ENCODE measurements at places on chromosomes 3 and 15.

DNA sequence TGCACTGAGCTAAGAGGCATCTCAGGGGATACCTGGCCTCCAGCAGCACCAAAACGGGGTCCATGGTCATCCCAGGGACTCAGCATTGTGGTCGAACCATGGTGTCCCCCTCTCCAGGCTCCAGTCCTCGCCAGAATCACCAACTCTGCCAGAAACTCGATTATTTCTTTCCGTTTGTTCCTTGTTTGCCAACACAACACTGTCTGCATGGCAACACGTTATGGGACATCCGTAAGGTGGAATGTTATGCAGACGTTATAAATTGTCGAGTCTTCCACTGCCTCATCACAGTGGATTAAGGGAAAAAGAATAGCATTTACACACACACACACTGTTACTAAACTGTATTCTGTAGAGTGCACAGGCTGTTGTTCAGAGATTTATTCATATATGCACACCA is 52.5 kb upstream of the RPL32 start:
- DNase-seq, result no peak

DNA sequence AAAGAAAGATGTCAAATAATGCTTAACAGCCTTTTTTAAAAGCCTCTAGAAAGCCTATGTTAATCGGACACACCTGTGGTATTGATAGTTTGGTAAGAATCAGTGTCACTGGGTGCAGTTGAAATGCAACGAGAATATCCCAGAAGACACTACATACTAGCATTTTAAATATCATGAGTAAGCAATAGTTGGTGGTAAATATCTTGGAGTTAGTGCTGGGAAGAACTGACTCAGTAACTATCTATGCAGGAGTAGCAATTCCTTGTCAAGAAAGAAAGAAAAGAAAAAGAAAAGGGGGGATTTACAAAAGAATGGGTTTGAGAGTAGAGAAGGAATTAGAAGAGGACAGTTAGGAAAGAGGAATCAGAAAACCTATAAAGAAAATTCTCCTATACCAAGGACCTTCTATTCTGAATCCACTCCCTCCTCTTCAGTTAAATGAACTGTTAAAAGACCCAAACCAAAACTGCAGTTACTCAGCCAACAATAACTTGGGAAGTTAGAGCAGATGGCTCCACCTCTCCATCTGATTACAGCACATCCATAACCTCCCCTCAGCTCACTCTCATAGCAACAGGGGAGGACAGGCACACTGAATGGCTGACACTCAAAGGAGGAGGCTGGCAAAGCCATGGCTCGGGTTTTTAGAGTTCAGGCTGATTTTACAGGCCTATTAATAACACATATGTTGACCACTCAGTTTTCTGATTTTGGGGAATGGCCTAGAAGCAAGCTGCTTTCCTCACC is 207.6 kb upstream of the MDFIC2 start:
- no peak for DNase-seq

GRCh38 chr3:188942191-188942590 is 229.6 kb upstream of the TPRG1 start:
- DNase-seq, result no peak

DNA sequence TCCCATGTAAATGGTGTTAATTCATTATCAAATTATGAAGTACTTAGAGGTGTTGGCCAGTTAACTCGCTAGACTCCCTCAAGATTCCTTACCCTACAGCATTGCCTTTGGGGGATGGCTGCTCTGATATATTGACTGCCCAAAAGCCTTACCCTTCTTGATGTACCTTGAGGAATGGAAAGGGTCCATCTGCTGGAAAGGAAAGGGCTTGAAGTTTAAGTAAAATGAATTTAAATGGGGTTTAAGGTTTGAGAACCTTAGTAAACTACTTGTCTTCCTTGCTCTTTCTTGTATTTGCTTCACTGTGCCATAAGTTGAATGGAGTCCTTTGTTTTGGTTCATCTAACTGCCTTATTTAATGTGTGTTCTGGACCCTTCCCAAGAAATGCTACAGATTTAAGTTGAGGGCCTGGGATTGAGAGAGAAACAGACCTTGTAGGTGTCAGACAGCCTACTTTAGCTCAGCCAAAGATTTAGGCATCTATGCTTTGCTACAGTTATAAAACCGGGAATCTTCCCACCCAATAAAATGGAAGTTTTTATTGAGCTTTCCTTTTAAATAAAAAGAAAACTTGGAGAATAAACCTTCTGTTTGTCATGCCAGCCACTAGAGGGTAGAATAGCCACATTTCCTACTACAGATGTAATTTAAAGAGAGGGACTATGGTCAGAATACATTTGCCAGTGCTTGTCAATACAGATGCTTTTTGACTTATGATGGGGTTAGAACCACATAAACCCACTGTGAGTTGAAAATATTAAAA is 25.3 kb downstream of the CMSS1 start:
- peak; percentile 41 for DNase-seq

DNA sequence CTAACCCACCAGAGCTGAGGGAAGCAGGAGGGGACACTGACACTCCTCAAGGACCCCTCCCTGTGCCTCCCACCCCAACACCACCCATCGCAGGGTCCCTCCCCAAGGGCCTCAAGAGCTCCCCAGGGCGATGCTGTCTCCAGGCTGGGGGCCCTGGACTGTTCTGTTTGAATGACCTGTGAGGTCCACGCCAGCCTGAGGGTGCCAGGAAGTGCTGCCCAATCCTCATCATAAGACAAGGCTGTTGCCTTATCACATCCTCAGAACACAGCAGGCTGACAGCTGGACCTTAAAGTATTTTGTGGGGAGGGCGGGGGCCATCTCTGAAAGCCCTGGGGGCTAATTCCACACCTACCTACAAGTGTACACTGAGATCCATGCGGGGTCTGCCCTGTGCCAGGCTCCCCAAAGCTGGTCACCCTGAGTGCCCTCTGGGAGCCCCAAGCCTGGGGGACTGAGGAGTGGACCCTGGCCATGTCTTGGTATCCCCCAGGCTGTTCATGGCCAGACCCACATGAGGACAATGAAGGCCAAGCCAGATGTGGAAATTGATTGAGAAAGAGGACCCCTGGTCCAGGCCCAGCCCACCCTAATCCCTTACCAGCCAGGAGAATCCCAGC is 23.8 kb upstream of the GOLGA6C start:
- DNase-seq, result no peak

DNA sequence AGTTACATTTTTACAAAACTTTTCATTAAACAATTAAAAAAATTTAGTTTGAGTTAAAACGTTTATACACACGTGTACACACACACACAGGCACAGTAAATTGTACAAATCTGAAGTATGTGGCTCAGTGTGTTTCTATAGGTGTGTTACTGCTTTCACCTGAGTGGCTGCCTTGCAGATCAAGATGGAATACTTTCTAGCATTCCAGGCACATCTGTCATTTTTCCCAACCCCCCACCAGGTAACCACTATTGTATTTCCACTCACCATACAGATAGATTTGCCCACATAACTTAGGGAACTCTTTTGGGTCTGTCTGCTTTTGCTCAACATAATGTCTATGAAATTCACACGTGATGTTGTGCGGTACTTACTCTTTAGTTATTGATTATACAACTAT is 141.1 kb downstream of the PTPRG start:
- no peak for DNase-seq

- DNase-seq, result no peak
Measured at GRCh38 chr3:63199606-63200005, 78.5 kb upstream of the SYNPR start.

- DNase-seq, result no peak
Measured at GRCh38 chr15:64361259-64361658, 5.3 kb upstream of the CSNK1G1 start.

DNA sequence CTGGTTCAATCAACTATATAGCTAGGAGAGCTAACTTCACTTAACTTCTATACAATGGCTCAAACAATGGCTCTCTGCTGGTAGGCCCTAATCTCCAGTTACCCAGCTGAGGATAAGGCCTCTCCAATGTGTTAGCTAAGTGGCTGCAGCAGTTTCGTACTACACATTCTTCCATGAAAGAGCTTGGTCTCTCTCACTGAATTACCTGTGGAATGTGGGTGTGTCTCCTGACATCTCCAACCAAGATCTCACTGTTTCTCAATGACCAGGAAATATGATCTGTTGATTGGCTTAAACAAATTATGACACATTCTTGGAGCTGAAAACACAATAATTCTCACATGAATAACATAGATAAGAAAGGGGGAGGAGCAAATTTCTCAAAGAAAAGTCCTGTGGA is 169.8 kb upstream of the ROBO1 start:
- DNase-seq, result no peak

DNA sequence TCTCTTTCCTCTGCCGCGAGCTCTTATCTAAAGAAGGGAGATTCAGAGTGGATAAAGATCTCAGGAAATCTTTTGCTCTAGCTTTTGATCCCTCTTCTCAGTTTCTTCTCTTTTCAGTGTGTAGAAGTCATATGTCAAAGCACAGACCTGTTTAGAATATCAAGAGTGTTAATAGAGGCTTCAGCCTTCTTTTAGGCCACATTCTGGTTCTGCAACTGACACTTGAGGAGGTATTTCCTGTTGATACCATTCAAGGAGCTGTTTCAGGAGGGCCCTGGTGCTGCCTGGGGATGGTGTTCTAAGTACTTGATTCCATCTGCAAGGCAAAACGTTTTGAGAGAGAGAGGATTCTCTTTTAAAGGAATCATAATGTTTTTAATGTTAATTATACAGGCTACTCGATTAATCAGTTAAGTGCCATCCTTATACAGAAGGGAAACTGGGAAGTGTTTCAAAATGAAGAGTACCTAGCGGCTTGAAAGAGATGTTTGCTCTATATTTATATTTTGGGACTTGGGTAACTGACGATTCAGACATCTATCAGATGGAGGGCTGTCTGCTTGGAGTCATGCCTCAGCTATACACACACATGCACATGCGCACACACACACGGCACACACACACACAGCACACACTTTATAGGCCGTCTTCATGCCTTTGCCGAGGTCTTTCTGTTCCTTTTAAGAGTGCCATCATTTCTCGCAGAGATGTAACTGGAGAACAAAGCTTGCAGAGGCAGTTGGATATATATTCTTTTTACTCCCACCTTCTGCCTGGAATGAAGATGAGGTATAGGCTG is 313.9 kb downstream of the PTPRG start:
- no peak for DNase-seq

GRCh38 chr15:99635794-99636193 is 70.0 kb downstream of the MEF2A start:
- no peak for DNase-seq

- no peak for DNase-seq
Measured at GRCh38 chr15:78362716-78363380, 22.7 kb downstream of the CRABP1 start.

DNA sequence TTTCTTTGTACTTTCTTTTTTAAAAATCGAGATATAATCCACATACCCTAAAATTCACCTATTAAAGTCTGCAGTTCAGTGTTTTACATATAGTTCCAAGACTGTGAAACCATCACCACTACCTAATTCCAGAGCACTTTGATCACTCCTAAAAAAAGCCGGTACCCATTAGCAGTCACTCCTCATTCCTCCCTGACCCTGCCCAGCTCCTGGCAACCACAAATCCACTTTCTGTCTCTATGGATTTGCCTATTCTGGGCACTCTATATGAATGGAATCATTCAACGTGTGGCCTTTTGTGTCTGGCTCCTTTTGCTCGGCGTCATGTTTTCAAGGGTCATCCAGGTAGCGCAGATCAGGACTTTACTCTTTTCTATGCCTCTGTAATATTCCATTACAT is 17.3 kb downstream of the TRPM1 start:
- no peak for DNase-seq

DNA sequence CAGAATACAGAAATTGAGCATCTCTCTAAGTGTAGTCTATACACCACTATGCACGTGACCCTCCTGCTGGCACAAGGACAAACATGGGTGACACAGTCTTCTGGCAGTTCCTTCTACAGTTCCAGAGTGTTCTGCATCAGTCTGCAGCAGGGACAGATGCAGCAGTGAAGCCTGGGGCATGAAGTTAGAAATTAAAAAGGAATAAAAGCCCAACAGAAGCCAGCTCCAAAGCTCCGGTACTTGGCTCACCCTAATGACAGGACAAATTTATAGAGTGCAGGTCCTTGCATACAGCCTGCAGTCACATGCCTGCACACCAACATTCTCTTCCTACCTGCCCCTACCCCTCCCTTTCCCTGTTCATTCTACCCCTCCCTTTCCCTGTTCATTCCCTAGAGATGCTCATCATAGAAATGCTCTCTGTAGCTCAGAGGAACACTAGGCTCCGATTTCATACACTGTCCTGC is 15.0 kb downstream of the UACA start:
- no peak for DNase-seq

DNA sequence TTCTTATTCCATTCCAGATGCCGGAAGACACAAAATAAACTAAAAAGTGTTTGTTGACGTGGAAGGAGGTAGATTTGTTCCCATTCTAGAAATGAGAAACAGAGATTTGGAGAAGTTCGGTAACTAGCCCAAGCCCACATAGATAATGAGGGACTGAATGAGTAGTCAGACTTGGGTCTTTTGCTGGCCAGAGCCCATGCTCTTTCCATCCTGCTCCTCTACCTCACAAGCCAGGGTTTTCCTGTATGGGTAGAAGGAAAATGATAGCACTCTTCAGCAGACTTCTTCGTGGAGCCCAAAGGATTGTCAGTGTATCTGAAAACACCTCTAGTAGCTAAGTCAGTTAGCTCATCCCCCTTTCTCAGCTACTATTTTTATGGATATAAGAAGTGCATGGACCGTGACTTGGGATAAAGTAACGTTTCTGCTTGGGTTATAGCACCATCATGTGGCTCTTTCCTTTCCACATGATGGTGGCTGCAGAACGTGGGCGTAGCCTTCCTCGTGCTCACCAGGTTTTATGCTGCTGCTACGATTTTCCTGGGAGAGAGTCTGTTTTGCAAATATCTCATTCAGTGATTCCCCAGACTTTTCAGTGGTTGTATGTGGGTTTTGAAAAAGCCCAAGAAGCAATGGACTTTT is 84.6 kb downstream of the DGKG start:
- peak; percentile 59 for DNase-seq

DNA sequence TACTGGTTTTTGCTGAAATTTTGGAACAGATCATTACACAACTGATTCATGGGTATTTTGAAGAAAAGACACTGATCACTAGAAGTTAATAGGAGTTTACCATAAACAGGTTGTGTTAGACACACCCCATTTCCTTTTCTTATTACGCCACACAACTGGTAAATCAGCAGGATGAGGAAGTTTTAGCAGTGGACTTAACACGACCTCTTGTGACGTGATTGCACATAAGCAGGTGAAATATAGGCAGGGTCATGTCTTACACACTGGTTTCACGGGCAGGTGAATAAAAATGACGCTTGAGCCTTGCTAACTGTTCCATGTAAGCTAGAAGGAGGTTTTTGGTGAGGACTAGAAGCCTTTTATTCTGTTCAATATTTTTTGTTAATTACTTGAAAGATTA is 27.1 kb upstream of the TPRG1 start:
- DNase-seq, result no peak

All from retina (tissue), 1 donor.